Subcutaneous adipose tissue (tissue), 4 donors: ENCODE measurements at places on chromosomes 5 and 9. TPM values are rescaled to one million over a fixed set of nuclear protein-coding genes. Genes with fewer than 3 reads are reported as not detected.

THBS4 gene
- 14.1 TPM for total RNA-seq

HRCT1 gene
- 9.5 TPM for total RNA-seq

AK8 gene
- 0.68 TPM for total RNA-seq

ADAMTS16 gene
- 0.66 TPM for total RNA-seq

ADAM19 gene
- 1.8 TPM for total RNA-seq

UBTD2 gene
- 13.8 TPM for total RNA-seq

FBP2 gene
- not detected for total RNA-seq

CMBL gene
- 13.0 TPM for total RNA-seq

DOK3 gene
- 20.6 TPM for total RNA-seq

TTC1 gene
- 46.0 TPM for total RNA-seq

NR4A3 gene
- total RNA-seq = 5.3 TPM

CD74 gene
- 426 TPM for total RNA-seq

CRB2 gene
- total RNA-seq = not detected

PCDHB11 gene
- total RNA-seq = 1.5 TPM

SMU1 gene
- 12.8 TPM for total RNA-seq

ATG10 gene
- total RNA-seq = 7.3 TPM

PCDHA2 gene
- total RNA-seq = not detected
